ENCODE measurements at places on chromosomes 6 and 20.

DNA sequence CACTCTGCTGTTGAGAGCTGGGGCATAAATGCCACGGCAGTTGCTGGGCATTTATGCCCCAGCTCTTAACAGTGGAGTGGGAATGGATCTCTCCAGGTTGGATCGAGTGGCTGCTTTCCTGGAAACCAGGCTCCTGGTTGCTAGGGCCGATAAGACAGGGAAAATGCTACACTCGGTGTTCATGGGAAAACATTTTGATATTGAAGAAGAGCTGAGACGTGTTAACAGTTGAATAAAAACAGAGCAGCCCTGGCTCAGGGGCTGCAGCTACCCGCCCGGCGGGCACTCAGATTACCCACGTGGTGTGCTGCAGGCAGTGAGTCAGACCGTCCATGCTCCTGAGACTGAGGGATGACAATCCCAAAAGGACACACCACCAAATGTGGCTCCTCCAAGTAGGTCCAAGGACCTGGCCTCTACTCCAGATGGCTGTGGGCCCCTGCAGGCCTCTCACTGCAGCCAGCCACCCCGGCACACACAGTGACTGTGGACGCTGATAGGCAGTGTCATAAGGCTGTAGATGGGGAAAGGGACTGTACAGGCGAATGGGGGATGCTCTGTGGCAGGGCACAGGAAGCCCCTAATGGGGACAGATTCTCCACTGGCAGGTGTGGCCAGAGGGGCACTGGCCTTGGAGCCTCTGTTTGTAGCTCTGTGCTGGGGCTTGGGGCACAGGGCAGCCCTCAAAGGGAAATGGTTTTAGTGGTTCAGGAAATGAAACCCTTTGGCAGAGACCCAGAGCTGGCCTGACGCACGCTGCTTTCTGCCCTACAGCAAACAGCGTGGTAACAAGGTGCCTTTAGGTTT lies 237.8 kb downstream of the LY86 start:
- peak; percentile 33 for DNase-seq

DNA sequence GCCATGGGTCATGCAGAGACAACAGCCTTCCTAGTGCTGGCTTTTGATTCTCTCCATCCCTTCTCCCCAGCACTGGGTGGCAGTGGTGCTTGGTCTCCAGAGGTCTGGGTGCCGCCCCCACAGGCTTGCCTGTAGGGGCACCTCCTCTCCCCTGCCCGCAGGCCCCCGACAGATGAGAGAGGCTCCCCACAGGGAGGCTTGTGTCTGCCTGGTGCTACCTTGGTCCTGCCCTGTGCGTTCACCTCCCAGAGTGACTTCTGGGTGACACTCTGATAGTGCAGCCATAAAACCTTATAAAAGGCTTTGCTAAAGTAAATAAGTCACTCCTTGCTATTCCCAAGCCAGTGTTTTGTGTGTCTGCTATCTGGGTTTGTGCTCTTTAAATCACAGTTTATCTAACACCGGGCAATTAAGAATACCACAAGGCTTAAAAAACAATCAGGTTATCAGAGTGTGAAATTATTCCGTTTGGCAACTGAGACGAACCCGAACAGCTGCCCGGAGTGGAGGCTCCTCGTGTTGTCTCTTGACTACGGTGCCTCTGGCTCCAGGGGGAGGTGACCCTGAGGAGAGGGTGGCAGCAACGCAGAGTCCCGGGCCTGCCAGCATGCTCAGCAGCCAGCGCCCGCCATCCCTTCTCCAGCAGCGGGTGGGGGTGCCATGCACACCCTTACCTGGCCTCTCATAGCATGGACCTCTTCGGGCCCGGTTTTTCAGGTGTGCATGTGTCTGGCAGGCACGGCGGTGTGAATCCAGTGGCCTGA lies 5.4 kb upstream of the C20orf204 start:
- DNase-seq = no peak

GRCh38 chr20:5938456-5939029 lies 11.8 kb downstream of the TRMT6 start:
- DNase-seq = no peak

- DNase-seq = no peak
These were observed 109.5 kb upstream of the NFATC2 start for GRCh38 chr20:51651921-51652549.

- DNase-seq = no peak
These were observed 994.4 kb downstream of the EYS start for GRCh38 chr6:64712606-64713005.

- no peak for DNase-seq
These were observed 113.6 kb downstream of the HDGFL1 start for GRCh38 chr6:22682979-22683378.

DNA sequence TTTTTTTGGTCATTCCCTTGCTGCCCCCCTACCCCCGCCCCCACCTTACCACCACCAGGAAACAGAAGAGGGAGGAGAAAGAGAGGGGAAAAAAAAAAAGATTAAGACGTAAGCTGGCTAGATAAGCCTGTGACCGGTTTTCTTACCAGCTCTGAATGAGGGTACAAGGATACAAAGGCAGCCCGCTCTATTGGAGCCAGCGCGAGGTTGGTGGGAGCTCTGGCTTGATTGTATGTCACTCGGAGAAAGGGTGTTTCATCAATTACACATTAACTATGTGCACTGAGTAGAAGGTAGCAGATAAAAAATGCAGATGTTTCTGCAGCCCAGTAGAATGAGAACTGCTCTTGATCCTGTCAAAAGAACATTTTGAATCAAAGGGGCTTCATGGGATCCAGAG lies 28.6 kb upstream of the OLIG3 start:
- no peak for DNase-seq

DNA sequence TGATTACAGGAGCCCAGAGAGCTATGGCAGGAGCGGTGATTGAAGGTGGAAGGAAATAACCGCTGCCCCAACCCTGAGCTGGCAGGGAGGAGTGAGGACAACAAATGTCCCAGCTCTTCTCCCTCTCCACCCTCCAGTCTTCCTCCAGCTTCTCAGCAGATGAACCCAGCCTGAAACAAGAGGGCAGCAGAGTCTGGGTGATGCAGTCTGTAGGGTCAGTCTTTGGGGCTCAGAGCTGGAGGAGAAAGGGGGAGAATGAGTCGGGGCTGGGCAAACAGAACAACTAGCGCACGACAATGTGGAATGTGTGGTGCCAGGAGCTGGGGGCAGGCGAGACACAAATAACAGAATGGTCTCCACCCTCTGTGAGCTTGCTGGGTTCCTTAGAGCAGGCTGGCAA lies 4.5 kb upstream of the GUCA1A start:
- no peak for DNase-seq

DNA sequence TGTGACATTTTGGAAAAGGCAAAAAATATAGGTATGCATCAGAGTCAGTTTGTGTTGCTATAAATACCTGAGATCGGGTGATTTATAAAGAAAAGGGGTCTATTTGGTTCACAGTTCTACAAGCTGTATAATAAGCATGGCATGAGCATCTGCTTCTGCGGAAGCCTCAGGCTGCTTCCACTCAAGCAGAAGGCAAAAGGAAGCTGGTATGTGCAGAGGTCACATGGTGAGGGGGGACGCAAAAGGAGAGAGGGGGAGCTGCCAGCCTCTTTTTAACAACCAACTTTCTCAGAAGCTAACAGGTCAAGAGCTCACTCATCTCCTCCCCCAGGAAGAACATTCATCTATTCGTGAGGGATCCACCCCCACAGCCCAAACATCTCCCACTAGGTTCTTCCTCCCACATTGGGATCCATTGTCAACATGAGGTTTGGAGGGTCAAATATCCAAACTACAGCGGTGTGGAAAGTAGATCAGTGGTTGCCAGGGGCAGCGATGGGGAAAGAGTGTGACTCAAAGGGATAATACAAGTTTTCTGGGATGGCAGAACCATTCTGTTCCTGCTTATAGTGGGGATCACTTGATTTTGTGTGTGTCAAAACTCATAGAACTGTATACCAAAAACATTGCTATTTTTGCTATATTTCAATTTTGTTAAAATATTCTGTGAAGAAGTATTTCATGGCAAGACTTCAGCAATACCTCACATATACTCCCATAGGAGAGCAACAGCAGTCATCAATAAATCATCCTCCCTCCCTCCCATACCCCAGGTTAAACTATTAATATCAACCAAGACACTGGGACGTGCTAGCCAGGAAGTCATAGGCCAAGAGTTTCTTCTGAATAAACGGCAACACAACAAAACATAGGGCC lies 9.9 kb upstream of the FAM50B start:
- DNase-seq = no peak

DNA sequence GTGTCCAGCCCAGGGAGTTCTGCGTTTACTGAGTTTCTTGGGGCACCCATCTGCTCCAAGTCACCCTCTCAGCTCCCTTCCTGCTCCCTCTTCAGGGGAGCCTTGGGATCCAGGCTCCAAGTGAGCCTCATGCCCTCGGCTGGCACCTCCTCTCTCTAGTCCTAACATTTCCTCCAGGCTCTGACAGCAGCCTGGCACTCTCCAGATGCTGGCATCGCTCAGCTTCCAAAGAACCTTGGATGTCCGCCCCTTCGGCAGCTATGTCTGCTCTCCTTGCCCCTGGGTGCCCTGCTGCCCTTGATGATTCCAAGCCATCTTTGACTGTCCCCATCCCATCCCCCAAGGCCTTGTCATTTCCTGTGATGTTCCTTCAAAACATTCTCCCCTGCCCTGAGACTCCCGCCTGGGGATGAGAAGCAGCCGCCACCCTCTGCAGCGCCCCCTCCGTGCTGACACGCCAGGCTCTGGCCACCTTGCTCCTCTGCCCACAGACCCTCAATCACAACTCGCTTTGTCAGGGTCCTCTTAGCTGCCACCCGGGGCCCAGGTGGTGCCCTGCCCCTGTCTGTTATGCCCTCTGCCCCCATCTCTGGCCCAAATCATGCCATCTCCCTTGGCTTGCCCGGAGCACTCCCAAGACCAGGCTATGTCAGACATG lies 6.6 kb upstream of the GFRA4 start:
- DNase-seq = no peak

GRCh38 chr20:31840906-31841816 lies 4.2 kb downstream of the FOXS1 start:
- DNase-seq = no peak

DNA sequence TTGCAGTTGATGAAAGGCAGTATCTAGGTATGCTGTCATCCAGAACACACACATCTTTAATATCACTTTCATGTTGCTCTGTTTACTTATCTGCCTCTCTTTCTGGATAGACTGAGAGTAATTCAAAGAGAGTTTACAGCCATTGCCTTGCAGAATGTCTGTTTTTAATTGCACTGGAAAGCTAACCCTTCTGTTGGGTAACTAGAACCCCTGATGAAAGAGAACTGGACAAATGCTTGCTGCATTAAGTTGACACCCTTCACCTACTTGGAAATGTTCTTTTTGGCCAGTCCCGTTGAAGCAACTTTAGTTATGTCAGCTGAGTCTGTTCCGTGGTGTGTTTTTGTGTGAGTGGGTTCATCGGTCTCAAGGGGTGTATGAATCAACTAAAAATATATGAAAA lies 383.8 kb upstream of the CITED2 start:
- no peak for DNase-seq

- no peak for DNase-seq
These were observed 3.7 kb downstream of the TFB1M start for GRCh38 chr6:155310596-155310995.

GRCh38 chr6:24861934-24862333 lies 63.2 kb upstream of the ARMH2 start:
- DNase-seq = no peak

GRCh38 chr6:170225852-170226417 lies 64.9 kb downstream of the DLL1 start:
- no peak for DNase-seq

DNA sequence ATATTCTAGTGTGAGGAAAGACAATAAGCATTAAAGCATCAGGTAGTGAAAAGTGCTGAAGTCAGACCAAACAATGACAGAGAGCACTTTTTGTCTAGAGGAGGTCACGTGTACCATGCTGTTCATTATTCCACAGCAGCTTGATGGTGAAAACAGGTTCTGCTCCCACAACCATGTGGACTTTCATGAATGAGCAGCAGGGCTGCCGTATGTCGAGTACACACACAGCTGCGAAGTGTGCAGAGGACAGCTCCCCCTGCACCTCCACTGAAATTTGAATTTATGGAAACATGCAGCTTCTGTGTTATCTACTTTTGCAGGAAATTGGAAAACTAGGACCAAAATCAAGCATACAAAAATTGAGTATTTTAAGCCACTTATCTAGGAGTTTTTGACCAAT lies 85.3 kb downstream of the MAP7 start:
- DNase-seq = no peak

- DNase-seq = no peak
These were observed 1.6 kb downstream of the UTRN start for GRCh38 chr6:144286503-144287393.

All from activated CD4-positive, CD25-positive, alpha-beta regulatory T cell treated with anti-CD3 and anti-CD28 coated beads, Interleukin-2, amount 50 U/mL, for 72 hours (primary cell).